Activated CD4-positive, alpha-beta T cell treated with anti-CD3 and anti-CD28 coated beads for 36 hours (primary cell): ENCODE measurements at places on chromosomes 7 and 10. TPM values are rescaled to one million over a fixed set of nuclear protein-coding genes. Genes with fewer than 3 reads are reported as not detected.

DNA sequence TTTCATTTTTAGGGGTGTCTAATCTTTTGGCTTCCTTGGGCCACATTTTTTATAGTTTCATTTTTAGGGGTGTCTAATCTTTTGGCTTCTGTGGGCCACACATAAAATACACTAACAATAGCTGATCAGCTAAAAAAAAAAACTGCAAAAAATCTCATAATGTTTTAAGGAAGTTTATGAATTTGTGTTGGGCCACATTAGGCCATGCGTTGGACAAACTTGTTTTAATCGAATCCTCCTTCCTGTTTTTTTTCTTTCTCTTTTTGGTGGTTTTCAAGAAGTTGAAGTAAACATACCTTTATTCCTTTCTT, 37.4 kb downstream of the ZNRF2 start:
- peaks cover 69% of the 10 kb centered on the region for H3K4me1 ChIP-seq
- H3K4me3 ChIP-seq: peak overlapping the region; percentile 73
- no peak for DNase-seq
- peak overlapping the region; percentile 91 for H3K27ac ChIP-seq
- H3K27me3 ChIP-seq: no peaks in the 10 kb centered on the region

- peaks cover 11% of the 10 kb centered on the region for H3K27me3 ChIP-seq
- H3K4me3 ChIP-seq: no peak overlapping the region
- no peak for DNase-seq
- no peaks in the 10 kb centered on the region for H3K36me3 ChIP-seq
Observed at GRCh38 chr10:103820101-103821062, 35.0 kb downstream of the SH3PXD2A start.

DNA sequence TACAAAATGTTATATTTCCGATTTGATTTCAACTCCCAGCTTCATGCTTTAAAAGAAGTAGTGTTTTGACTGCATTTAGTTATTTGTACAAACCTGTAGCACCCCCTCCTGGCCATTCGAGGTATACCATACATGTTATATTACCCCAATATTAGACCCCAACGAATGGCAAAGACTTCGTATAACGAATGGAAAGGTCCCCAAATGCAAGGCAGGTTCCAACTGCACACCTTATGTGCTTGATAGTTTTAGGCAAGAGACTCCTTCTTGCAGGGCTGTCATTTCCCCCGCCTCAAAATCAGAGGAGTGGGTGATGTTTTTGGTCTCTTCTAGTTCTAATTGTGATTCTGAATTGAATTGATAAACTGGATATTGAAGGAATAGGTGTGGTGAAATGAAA, 101.1 kb upstream of the TARP start:
- H3K27ac ChIP-seq: no peak overlapping the region
- H3K4me1 ChIP-seq: peaks cover 14% of the 10 kb centered on the region
- no peaks in the 10 kb centered on the region for H3K27me3 ChIP-seq
- peak; percentile 70 for DNase-seq

GRCh38 chr7:126493801-126494200, 758.9 kb downstream of the GRM8 start:
- no peak overlapping the region for H3K27ac ChIP-seq
- H3K4me3 ChIP-seq: no peak overlapping the region
- H3K36me3 ChIP-seq: no peaks in the 10 kb centered on the region
- H3K27me3 ChIP-seq: no peaks in the 10 kb centered on the region
- DNase-seq: no peak

- no peak for DNase-seq
- H3K27me3 ChIP-seq: no peaks in the 10 kb centered on the region
- H3K4me3 ChIP-seq: no peak overlapping the region
- no peaks in the 10 kb centered on the region for H3K4me1 ChIP-seq
- H3K27ac ChIP-seq: no peak overlapping the region
Observed at GRCh38 chr7:34343667-34344066, 314.4 kb upstream of the NPSR1 start.

DNA sequence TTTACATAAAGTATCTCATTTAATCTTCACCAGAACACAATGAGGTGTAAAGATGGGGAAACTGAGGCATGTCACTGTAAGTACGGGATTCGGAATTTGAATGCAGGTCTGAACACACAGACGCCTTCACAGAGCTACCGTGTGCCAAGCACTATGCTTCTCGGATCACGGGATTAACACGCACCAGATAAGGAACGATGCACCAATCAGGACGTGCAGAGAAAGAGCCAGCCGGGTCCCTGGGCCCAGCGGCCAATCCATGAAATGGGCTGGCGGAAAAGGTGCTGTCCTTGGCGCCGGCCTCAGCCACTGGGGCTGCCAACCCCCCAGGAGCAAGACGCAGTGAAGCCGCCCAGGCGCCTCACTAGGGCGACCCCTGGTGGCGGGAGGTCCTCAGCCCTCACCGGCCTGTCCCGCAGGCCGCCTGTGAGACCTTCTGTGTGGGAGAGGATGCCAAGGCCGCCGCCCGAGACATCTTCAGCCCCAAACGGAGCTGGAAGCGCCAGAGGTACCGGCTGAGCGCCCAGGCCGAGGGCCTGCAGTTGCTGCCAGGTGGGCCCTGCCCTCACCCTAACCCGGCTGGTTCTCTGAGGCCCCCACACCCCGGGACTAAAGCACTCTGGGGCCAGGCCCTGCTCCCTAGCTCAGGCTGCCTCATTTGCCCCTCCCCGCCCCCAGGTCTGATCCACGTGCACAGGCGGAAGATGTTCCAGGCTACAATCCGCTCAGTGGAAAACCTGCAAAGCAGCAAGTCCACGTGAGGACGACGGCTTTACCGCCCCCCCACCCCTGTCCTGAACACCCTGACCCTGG, 15.6 kb downstream of the ATG9B start:
- peaks cover 53% of the 10 kb centered on the region for H3K4me1 ChIP-seq
- peak; percentile 89 for DNase-seq
- H3K36me3 ChIP-seq: no peaks in the 10 kb centered on the region

PRLHR gene
- total RNA-seq: not detected

CDC14C gene
- total RNA-seq: not detected

ZFYVE27 gene
- 22.6 TPM for total RNA-seq
